CD4-positive, alpha-beta T cell treated with Interleukin-21 for 1 hour (primary cell): ENCODE measurements at places on chromosomes 6 and 20.

DNA sequence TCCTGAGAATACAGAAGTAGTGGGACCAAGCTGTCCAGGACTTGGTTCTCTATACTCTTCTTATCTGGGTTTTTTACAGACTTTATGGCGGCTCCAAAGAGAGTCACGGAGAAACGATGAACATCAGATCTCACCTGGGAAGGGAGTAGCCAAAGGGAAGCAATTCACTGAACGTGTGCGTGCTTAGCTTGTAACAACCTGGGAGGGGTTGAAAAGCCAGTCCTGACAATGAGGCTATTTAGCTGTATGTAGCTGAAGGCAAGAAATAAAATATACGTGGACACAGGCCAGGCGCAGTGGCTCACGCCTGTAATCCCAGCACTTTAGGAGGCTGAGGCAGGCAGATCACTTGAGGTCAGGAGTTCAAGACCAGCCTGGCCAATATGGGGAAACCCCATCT is 18.2 kb upstream of the RBL1 start:
- no peak for DNase-seq

- DNase-seq = no peak
Observed at GRCh38 chr6:51415501-51415900, 596.8 kb downstream of the TFAP2B start.

GRCh38 chr6:166289207-166290060 is 18.8 kb downstream of the PRR18 start:
- no peak for DNase-seq

GRCh38 chr20:63966172-63966943 is 3.4 kb downstream of the ZNF512B start:
- DNase-seq = no peak

DNA sequence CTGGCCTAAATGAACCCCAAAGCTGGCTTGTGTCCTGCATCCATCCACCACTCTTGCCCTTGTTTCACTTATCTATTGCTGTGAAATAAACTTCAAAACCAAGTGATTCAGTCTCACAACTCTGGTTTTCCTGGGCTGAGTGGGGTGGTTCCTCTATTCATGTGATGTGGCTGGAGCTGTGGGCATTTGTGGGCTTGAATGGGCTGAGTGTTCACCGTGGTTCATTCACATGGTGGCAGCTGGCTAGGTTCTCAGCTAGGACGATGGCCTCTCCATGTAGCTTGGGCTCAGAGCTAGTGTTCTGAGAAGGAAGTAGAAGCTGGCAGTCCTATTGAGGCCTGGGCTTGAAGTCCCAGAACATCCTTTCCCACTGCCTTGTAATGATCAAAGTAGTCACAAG is 30.4 kb downstream of the FKBP1A start:
- no peak for DNase-seq

DNA sequence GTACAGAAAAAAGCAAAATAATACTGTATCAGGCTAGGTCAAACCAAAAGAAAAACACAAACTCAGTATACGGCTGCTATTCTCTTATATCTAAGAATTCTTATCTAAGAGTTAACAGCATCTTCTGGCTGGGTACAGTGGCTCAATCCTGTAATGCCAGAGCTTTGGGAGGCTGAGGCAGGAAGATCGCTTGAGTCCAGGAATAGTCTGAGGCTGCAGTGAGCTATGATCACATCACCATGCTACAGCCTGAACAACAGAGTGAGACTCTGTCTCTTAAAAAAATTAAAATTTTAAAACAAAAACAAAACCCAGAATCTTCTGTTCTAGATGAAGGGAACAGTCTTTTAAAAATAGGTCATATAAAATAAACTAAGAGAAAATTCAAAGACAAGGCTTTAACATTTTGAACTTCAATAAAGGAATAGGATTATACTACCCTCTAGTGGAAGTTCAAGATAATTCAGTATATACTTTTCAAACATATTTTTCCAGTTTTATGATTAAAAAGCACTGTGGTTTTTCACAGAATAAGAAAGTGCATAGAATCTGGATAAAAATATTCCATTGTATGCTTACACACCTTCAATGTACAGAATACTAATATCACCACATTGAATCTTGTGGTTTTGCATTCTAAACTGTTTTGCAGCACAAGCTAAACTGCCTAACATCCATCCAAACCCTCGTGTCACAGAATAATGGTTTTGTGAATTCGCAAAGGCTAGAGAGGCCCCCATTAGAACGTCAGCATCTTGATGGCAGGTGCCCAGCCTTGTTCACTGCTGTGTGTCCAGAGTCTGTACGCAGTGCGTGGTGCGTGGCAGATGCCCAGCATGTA is 39.3 kb downstream of the DTNBP1 start:
- DNase-seq = peak; percentile 3

DNA sequence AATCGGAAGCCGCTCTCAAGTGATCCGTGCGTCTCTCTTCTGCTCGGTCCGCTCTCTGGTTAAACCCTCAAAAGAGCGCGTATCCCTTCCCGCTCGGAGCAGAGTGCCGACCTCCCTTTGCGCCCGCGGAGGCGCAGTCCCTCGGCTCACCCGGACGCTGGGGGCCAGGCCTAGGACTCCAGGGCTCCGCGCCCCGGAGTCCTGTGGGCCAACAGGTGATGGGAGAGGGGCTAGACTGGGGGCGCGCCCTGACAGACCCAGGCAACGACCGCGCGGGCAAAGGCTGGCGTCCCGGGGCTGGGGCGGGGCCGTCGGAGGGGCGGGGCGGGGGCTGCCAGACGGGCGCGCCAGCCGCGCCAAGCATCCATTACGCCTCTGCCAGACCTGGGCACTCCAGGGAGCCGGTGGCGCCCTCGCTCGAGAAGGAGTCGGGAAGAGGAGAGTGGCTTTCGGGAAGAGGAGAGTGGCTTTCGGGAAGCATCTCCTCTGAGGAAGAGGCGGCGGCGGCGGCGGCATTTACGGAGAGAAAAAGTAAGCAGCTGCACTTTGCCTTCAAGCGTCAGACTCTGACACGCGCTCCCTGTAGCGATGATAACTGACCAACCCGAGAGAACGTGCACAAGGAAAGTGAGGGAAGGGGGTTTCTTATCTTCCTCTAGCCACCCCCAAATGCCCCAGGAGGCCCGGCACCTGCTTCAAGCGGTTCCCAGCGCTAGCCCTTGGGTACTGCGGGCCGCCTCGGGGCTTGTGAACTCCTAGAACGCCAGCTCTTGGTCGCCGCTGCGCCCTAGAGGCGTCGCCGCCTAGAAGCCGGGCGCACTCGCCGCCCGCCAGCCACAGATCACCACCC is 2.6 kb downstream of the EPHA7 start:
- DNase-seq = no peak

- DNase-seq = peak; percentile 71
Observed at GRCh38 chr6:156719720-156720563, 57.2 kb upstream of the ARID1B start.

- DNase-seq = no peak
Observed at GRCh38 chr6:7268816-7269555, 44.0 kb downstream of the SSR1 start.

DNA sequence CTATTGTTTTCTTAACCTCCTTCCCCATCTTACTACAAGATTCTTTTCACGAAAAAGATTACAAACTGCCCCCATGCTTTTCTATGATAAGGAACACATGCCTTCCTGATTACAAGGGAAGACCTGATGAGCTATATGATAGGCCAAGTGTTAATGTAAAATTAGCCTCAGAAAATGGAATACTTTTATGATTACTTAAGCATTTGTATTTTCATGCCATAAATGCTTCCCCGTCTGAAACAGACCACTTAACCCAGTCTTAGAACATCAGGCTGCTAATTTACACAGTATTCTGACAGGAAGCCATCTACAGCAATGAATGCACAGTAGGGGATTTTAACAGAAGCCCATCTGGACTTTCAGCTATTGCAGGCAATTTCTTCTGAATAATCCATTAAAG is 274.9 kb downstream of the HAO1 start:
- DNase-seq = no peak

DNA sequence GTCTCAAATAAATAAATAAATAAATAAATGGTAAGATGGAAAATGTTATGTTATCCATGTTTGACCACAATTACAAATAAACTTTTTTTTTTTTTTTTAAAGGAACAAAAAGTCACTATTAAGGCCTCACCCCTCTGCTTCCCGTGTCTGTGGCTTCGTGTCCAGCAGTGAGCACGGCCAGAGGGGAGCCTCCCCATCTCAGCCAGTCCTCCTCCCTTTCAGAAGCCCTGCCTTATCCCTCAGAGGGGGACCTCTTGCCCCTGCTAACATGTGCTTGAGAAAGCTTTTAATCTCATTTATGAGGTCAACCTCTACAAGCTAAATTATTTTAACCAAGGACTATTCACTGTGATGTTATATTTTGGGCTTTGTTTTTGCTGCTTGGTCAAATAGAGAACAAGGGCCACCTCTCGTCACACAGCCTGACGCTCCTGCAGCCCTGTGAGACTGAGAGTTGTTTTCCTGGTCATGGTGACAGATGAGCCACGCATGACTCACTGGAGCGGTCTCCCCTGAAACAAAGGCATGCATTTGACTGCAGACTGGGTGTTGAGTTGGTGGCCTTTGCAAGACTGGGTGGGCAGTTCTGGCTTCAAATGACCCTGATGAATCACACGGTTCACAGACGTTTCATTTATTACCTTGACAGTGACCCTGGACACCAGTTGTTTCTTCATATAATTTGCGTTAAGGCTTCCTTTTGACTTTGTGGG is 131.8 kb downstream of the TIAM2 start:
- DNase-seq = no peak

DNA sequence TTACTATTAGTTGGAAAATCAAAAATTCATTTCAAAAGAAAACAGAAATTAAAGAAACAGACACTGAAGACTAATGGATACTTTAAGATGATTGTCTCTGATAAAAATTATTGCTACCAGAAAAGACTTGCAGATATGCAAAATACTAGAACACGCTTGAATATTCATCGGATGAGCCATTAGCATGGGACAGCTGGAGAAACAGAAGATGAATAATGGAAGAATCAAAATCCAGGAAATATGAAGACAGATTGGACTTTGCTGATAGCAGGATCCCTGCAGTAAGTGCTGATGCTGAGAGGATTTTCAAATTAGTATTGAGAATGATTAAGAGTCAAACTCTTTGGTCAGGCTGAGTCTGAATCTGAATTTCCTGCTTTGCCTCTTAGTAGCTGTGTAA is 169.4 kb downstream of the EYS start:
- DNase-seq = no peak

DNA sequence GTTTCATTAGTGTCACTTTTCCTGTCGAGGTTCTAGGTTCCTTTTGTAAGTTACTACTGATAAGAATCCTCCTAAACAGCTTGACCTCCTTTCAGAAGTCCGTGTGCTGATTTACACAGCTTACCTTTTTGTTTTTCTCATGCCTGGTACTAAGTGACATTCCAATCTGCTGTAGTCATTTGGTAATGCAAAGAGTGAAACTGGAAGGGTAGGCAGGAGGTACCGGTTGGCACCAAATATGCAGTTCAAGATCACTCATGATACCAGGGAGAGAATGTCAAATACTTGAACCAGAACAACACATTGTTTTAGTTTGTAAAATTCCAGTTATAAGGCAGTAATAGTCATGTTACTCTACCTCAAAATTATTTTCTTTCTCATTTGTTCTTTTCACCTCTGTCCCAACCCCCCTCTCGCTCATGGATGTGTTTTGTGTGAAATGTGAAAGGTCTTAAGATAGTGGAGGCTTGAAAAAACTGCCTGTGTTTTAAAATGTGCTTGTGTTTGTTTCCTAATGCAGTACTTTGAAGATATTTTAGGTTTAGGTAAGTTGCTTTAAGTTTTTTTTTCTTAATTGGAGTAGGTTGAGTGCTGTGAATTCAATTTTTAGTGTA is 23.2 kb downstream of the AFDN start:
- DNase-seq = no peak

DNA sequence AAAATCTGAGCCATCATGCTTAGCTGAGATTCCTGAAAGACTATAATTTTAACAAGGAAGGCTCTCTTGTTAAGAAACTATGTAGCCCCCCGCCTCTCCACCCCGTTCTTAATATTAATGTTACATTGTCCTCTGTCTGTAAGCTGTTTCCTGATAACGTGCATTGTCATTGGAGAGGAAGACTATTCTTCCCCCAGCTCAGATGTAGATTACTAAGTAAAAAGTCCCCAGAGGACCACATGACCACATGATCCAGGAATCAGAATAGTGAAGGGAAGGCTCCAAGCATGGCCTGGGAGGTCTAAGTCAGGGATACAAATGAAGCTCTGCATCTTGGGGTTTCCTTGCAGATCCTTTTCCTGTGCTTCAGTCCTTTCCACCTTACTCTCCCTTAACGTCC is 106.4 kb downstream of the JARID2 start:
- no peak for DNase-seq

- DNase-seq = no peak
Observed at GRCh38 chr20:12276011-12276673, 358.4 kb downstream of the BTBD3 start.
